ENCODE measurements at places on chromosomes 6 and 20. TPM values are rescaled to one million over a fixed set of nuclear protein-coding genes. Genes with fewer than 3 reads are reported as not detected.

DNA sequence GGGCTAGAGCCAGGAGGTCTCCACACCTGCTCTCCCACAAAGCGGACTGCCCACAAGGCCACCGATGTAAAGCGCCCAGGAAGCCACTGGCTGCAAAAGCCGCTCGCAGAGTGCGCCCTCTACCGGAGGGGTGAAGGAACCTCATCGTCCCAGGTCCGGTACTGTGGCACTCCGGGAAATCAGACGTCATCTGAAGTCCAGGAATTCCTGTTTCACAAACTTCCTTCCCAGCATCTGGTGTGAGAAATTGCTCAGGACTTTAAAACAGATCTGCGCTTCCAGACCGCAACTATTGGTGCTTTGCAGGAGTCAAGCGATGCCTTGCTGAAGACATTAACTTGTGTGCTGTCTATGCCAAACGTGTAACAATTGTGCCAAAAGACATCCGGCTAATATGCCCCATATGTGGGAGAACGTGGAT lies 115.1 kb upstream of the ARID1B start:
- peak overlapping the region; percentile 18 for H3K4me3 ChIP-seq
- no peak overlapping the region for H3K27ac ChIP-seq
- DNase-seq: no peak
- no peaks in the 10 kb centered on the region for H3K27me3 ChIP-seq
- H3K4me1 ChIP-seq: no peaks in the 10 kb centered on the region

- H3K36me3 ChIP-seq: no peaks in the 10 kb centered on the region
- H3K27me3 ChIP-seq: no peaks in the 10 kb centered on the region
- no peak overlapping the region for H3K4me3 ChIP-seq
- DNase-seq: no peak
- H3K4me1 ChIP-seq: no peaks in the 10 kb centered on the region
- H3K27ac ChIP-seq: no peak overlapping the region
Measured at GRCh38 chr6:951399-952181, 258.7 kb upstream of the EXOC2 start.

DNA sequence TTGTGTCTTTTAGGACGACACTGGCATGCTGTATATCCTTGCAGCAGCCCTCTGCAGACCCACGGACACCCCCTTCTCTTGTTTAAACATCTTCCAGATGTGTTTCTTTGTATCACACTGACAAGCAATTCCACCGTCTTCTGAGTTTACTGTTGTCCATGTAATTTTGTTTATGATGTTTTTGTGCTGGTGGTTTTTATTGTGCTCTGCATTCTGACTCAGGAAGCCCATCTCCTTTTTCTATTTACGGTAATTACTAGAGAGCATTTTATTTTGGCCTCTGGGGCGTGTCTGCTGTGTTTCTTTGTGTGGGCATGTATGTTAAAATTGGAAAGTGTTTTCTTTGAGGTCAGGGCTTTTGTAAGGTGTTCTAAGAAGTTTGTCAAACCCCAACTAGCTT lies 111.9 kb downstream of the JARID2 start:
- H3K4me1 ChIP-seq: no peaks in the 10 kb centered on the region
- H3K36me3 ChIP-seq: no peaks in the 10 kb centered on the region
- no peak for DNase-seq

Gene TBXT
- total RNA-seq: not detected

- no peak overlapping the region for H3K4me3 ChIP-seq
- H3K4me1 ChIP-seq: no peaks in the 10 kb centered on the region
- H3K27ac ChIP-seq: no peak overlapping the region
- H3K36me3 ChIP-seq: no peaks in the 10 kb centered on the region
- H3K27me3 ChIP-seq: no peaks in the 10 kb centered on the region
Measured at GRCh38 chr6:24522228-24523176, 27.7 kb downstream of the ALDH5A1 start.

- H3K27me3 ChIP-seq: no peaks in the 10 kb centered on the region
- H3K4me1 ChIP-seq: no peaks in the 10 kb centered on the region
- H3K4me3 ChIP-seq: no peak overlapping the region
- H3K36me3 ChIP-seq: no peaks in the 10 kb centered on the region
- no peak for DNase-seq
Measured at GRCh38 chr6:162443101-162443500, 284.5 kb downstream of the PRKN start.

DNA sequence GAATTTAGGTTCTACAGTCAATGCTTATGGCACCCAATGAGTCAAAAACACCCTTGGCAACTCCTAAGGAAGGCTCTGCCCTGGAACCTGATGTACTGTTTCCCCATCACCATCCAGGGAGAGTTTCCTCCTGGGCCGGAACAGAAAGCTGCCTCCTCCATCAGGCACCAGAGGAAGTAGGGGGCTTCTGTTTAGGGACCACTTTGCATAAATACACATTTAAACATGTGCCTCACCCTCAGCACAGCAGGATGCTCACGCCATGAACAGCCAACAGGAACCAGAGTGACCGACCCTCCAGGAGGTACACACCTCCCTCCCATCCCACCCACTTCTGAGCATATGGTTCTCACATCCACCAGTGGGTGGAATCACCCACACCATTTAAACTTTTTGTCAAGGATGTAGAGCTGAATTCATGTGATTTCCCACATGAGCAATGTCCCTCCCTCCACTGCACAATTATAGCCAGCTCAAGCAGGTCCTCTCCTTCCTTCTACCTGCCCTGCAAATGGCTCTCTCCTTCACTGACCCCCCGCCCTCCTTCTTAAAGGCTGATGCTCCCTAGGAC lies 14.8 kb downstream of the DDRGK1 start:
- H3K27ac ChIP-seq: no peak overlapping the region
- no peaks in the 10 kb centered on the region for H3K27me3 ChIP-seq
- H3K4me1 ChIP-seq: no peaks in the 10 kb centered on the region
- no peak overlapping the region for H3K4me3 ChIP-seq
- H3K36me3 ChIP-seq: no peaks in the 10 kb centered on the region

Gene RHAG
- not detected for total RNA-seq

Gene BTN1A1
- not detected for total RNA-seq

Gene ARG1
- total RNA-seq: not detected

- H3K36me3 ChIP-seq: no peaks in the 10 kb centered on the region
- H3K27ac ChIP-seq: no peak overlapping the region
- peaks cover 11% of the 10 kb centered on the region for H3K4me1 ChIP-seq
Measured at GRCh38 chr6:15327271-15327670, 81.4 kb downstream of the JARID2 start.

Gene CNKSR3
- total RNA-seq: 8.6 TPM

GRCh38 chr20:53828682-53829254 lies 235.1 kb upstream of the ZNF217 start:
- DNase-seq: no peak
- no peaks in the 10 kb centered on the region for H3K4me1 ChIP-seq
- peak overlapping the region; percentile 90 for H3K27ac ChIP-seq
- H3K36me3 ChIP-seq: no peaks in the 10 kb centered on the region
- no peaks in the 10 kb centered on the region for H3K27me3 ChIP-seq

- H3K36me3 ChIP-seq: no peaks in the 10 kb centered on the region
- H3K27ac ChIP-seq: peak overlapping the region; percentile 68
- H3K4me3 ChIP-seq: no peak overlapping the region
- no peaks in the 10 kb centered on the region for H3K27me3 ChIP-seq
- DNase-seq: no peak
Measured at GRCh38 chr6:53811746-53812145, 16.9 kb downstream of the LRRC1 start.

Gene TSPO2
- total RNA-seq: not detected

DNA sequence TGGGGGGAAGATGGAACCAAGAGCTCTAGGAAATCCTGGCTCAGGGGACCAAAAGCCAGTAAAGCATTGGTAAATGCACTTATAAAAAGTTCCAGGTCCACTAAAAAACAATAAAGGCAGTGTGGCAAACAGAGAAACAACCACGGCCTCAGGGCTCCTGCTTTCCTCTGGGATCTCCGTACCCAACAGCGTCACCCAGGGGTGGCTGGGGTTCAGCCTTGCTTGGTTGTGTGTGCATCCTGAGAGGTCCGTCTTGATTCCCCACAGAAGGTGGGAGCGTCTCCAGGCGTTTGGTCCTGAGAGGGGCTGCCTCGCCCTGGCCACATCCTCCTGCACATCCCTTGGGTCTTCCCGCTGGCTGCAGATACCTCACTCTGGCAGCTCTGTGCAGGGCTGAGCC lies 60.6 kb downstream of the SMOC2 start:
- H3K27ac ChIP-seq: no peak overlapping the region
- no peak overlapping the region for H3K4me3 ChIP-seq
- H3K36me3 ChIP-seq: no peaks in the 10 kb centered on the region
- no peak for DNase-seq
- H3K27me3 ChIP-seq: no peaks in the 10 kb centered on the region

DNA sequence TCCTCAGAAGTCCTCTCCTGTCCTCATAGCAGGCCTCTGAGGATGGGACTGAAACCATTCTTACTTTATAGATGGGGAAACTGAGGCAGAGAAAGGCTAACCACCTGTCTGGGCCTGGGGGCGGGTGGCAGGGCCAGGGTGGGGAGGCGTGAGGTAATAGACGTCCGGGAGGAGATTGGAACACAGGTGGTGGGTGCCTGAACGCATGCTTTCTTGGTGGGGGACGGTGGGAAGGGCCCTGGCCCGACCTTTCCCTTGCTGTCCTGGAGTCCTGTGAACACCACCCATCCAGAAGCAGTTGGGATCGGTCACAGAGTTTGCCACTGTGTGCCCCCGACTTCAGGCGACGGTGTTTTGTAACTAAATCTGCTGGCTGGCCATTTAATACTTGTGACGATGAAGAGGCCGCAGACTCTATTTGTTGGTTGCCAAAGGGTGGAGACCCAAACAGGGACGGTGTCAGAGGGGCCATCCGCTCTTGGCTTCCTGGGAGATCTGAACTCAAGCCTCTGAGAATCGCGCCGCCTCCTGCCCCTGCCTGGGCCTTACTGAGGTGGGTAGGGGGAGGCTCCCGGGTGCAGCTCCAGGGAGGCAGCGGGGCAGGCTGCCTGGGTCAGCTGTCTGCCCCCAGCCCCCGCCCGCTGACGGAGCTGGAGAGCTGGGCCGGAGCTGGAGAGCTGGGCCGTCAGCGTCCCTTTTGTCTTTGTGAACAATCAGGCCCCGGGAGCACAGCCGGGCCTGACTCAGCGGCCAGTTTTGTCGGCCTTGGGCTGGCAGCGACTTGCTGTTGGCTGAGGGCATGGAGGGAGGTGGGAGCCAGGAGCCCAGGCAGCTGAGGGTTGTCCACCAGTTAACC lies 4.1 kb downstream of the RBM38 start:
- peak overlapping the region; percentile 39 for H3K4me3 ChIP-seq
- DNase-seq: no peak
- peaks cover 5% of the 10 kb centered on the region for H3K4me1 ChIP-seq
- H3K27ac ChIP-seq: peak overlapping the region; percentile 73
- H3K36me3 ChIP-seq: no peaks in the 10 kb centered on the region

Gene TMEM170B
- 4.9 TPM for total RNA-seq

Gene ORC3
- total RNA-seq: 26.6 TPM

DNA sequence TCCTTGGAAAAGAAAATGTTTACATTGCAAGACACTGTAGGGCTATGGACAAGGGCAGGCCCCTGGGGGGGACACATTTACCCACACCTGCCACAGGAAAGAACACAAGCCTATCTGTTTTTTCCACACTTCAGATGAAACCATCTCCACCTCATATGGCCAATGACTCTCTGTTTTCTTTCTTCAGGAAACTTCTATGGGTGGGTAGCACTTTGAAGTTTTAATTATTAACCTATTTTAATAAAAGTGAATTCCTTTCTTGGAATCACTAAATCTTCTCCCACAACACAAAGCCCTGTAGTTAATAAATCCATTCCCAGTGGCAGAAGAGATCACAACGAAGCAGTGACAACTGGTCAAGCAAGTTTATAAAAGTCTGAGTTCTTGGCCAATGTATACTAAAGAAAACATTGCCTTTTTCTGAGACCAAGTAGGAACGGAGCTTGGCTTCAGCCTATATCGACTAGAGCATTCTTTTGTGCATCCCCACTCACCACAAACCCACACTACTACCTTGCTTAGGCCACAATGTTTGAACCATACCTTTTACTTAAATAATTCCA lies 125.1 kb upstream of the CARMIL1 start:
- no peaks in the 10 kb centered on the region for H3K36me3 ChIP-seq
- no peak for DNase-seq
- H3K4me3 ChIP-seq: no peak overlapping the region
- no peaks in the 10 kb centered on the region for H3K4me1 ChIP-seq
- H3K27ac ChIP-seq: peak overlapping the region; percentile 56
- H3K27me3 ChIP-seq: no peaks in the 10 kb centered on the region

Gene TFAP2C
- 66.9 TPM for total RNA-seq

GRCh38 chr6:13641315-13641714 lies 26.2 kb downstream of the NOL7 start:
- no peaks in the 10 kb centered on the region for H3K27me3 ChIP-seq
- H3K4me3 ChIP-seq: no peak overlapping the region
- DNase-seq: no peak
- no peaks in the 10 kb centered on the region for H3K36me3 ChIP-seq
- H3K4me1 ChIP-seq: no peaks in the 10 kb centered on the region

DNA sequence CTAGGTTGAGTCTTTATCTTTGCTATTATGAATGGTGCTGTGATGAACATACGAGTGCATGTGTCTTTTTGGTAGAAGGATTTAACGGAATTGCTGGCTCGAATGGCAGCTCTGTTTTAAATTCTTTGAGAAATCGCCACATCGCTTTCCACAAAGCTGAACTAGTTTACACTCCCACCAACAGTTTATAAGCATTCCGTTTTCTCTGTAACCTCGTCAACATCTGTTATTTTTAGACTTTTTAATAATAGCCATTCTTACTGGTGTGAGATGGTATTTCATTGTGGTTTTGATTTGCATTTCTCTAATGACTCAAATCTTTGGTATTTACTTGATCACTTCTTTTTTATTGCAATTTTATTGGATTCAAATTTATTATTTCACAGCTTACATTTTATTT lies 117.4 kb upstream of the HDGFL1 start:
- no peaks in the 10 kb centered on the region for H3K36me3 ChIP-seq
- no peak for DNase-seq

Gene RALGAPA2
- 46.0 TPM for total RNA-seq

Gene MDC1
- total RNA-seq: 8.5 TPM

DNA sequence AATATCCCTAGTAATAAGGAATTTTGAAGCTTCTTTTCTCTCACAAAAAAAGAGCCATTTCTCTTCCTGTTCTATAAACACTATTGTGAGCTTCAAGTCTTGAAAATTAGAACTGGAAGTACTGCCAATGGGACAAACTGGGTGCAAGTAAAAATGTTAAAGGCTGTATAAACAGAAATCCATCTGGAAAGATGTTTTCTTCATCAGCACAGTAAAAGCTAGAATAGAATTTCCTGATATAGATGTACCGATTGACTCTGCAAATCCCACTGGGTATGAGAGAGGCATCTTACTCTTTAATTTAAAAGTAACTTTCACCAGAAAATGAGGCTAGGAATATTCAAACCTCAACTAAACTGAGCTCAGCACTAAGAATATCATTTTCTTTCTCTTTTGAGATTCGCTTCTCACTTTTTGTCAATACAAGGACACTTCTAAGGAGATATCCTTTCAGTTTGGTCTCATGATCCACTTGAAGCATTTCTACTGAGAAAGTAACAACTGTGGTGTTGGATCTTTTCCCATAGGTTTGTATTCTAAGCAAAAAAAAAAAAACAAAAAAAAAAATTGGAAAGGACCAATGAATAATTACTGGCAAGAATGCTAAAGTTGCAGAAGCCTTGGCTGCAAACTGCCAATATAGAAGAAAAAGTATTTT lies 169.0 kb upstream of the PRDM1 start:
- H3K27me3 ChIP-seq: no peaks in the 10 kb centered on the region
- H3K27ac ChIP-seq: peak overlapping the region; percentile 39
- no peak for DNase-seq
- H3K36me3 ChIP-seq: no peaks in the 10 kb centered on the region
- no peaks in the 10 kb centered on the region for H3K4me1 ChIP-seq

GRCh38 chr6:69818223-69818930 lies 21.6 kb upstream of the LMBRD1 start:
- DNase-seq: no peak

Gene E2F1
- 0.33 TPM for total RNA-seq

Measured in breast epithelium (tissue), 4 donors.